ENCODE measurements at places on chromosomes 5 and 9.

- peak; percentile 64 for DNase-seq
These were observed 722 bp downstream of the TBC1D9B start for GRCh38 chr5:179906795-179907555.

DNA sequence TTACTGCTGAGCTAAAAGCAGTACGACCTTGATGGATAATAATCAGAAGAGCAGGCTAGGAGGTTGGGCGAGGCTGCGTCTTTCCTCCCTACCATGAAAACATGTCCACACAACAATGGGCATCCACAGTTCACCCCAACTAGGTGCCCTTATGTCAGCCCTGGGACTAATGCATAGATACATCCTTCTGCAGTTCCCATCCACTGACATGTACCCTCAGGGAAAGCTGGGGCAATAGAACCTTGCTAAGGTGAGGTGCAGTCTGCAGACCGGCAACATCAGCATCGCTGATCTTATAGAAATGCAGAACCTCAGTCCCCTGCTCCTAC is 697 bp upstream of the PRUNE2 start:
- no peak for DNase-seq

DNA sequence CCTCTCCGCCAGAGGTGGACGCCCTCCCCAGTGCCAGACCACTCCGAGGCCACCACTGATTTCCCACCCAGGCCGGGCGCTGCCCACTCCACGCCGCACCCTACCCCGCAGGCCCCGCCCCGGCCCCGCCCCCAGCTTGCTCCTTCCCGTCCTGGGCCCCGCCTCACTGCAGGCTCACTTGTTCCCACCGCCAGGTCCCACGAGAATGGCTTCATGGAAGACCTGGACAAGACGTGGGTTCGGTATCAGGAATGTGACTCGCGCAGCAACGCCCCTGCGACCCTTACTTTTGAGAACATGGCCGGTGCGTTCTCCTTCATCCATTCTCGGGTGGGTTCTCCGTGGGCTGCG is 6.5 kb downstream of the LRRC26 start:
- no peak for DNase-seq

- DNase-seq, result no peak
These were observed 7.4 kb upstream of the SHC3 start for GRCh38 chr9:89185980-89186379.

DNA sequence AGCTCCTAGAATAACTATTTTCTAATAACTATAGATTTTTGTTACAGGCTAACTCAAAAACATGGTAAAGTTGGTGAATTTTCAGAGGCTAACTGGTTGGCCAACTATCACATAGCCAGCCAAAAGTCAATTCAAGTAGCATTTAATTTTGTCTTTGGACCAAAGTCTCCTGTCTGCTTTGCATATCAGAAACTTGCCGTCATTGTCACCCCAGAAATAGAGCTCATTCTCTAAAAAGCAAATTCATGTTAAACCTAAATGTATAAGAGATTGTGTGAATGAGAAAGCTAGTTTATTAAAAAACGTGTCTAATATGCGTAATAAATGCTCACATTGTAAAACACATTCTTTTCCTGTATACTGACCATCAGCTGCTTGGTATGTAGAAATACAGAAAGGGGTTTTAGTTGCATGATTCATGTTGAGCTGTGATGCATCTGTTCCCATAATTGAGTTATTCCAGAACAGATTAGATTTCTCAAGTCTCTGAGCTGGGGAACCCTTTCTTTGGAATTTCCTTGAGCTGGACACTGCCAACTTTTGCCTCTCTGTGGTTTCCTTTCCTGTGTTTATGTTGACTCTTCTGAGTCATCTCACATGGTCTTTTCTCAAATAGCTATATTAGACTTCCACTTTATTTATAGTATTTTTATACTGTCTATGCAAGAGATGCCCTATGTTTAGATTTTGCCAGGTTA is 7.3 kb downstream of the SRFBP1 start:
- no peak for DNase-seq

DNA sequence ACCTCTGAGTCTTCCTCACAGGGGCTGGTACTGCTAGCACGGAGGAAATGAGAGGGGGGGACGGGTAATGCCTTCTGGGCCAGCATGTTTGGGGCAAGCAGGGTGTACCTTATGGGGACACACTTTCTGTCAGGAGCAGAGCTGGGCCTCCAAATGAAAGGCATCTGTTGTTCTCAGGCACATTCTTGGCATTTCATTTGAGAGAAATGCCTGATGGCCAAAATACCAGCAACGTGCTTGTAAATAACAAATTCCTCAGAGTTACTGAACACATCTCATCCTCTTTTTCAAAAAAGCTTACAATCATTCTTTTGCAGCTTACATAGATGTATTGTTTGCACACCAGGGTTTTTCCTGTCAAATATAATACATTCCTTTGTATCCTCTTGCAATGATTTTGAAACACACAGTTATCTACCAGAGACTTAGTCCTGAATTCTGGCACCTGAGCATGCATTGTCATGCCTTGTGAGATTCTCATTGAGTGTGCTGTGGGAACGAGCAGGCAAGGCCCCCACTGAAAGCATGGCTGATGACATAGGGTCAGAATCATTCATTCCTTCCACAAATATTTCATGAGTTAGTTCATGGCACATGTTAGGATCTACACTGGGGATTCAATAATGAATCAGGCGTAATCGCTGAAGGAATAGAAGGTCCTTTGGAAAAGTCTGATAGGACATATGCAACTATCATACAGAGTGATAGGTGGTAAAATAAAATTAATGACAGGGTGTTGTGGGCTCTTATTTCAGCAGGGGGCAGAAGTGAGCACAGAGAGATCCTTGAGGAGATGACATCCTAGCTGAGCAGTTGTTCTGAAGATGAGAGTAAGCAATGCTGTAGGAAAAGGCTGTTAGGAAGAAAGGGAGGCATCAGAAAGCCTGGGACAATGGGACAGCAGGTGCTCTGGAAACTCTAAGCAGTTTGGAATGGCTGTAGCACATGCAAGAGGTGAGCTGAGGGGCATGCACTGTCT is 260.9 kb upstream of the TUT7 start:
- no peak for DNase-seq

- no peak for DNase-seq
These were observed 131.5 kb upstream of the OTULINL start for GRCh38 chr5:14450018-14450524.

GRCh38 chr9:7103771-7104170 is 346.0 kb downstream of the KDM4C start:
- DNase-seq, result no peak

GRCh38 chr9:89436963-89437625 is 60.8 kb downstream of the SEMA4D start:
- no peak for DNase-seq

GRCh38 chr9:89006267-89006666 is 15.0 kb downstream of the S1PR3 start:
- no peak for DNase-seq
